COLO829 (cell line): ENCODE measurements at places on chromosomes 3 and 15.

GRCh38 chr3:30204126-30204525, 402.3 kb upstream of the TGFBR2 start:
- DNase-seq = no peak

DNA sequence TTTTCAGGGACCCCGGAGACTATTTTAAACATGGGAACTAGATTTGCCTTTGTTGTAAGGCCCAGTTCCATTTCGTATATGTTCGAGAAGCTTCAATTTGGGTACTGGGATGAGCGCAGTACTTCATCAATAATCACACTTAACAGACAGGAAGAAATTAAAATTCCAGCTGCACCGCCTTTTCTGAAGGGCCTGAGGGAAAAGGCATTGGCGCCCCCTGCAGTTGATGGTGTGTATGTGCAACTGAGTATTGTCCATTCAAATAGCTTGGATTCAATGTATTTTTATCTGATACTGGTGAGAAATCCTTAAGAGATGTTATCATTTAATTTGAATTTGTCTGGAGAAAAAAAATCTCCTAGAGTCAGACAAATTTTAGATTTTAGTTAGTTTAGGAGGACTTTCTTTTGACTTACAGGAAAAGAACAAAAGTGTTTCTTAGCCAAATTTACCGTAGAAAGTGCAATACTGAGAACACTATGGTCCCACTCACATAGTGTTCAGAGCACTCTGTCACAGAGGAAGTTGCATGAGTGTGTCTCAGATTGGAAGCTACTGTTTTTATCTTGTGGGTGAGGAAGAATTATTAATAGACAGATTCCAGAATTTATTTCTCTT, 5.4 kb upstream of the ALDH1A2 start:
- peak; percentile 10 for DNase-seq

DNA sequence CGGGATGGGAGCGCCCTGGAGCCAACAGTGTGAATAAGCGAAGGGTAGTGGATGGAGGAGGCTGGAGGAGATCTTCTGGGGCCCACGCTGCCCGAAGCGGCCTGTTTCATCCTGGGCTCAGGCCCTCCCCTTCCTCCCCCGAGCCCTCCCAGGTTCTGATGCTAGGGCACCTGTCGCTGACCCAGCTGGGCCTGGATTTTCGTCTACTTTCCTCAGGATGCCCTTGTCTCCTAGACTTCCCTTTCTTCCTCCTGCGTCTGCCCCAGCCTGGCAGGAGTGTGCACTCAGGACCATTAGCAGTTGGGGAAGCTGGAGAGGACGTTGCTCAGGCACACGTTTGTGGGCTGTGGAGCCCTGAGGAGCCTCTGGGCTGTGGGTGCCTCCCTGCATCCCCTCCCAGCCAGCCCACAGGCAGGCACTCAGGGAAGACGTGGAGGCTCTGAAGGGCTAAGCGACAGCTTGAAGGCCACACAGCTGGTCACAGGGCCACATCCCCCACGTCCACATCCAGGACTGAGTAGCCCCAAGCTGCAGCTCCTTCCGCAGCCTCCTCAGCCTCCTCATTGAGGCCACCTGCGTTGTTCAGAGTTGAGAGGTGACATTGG, 23.9 kb upstream of the PIGZ start:
- DNase-seq = no peak

GRCh38 chr3:161989012-161989411, 492.4 kb downstream of the OTOL1 start:
- DNase-seq = no peak

- no peak for DNase-seq
Measured at GRCh38 chr3:188830893-188831292, 340.9 kb upstream of the TPRG1 start.

GRCh38 chr3:140198242-140198641, 263.3 kb downstream of the CLSTN2 start:
- no peak for DNase-seq

DNA sequence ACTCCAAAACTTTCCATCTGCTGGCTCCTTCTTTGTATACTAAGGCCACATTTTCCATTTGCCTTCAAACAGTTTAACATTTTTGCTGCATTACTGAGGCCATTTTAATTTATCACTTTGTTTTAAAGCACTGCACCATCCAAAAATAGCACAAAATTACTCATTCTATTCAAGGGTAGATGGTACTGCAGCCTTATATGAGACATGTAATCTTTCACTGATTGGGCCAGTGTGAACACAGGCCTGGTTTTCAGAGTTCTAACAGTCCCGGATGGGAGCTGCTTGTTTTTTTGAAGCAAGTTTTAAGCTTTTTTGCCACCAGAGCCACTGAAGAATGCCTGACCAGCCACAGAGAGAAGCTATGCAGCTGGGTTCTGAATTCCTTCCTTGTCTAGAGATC, 172.3 kb upstream of the TSC22D2 start:
- no peak for DNase-seq

DNA sequence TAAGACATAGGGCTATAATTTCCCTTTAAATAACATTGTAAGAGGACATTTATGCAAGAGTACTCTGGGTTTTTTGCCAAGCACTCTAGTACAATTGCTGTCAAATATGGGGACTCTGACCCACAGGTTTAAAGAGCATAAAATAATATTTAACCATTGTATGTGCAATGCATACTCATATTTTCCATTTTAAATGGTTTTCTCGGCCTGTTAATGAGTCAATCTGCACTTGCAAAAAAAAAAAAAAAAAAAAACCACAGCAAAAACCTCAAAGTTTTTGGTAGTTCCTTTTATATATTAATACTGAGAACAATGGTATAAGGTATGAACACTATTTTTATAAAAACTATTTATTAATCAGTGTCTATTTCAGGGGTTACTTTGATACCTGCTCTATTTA, 304.0 kb upstream of the CBLB start:
- no peak for DNase-seq

DNA sequence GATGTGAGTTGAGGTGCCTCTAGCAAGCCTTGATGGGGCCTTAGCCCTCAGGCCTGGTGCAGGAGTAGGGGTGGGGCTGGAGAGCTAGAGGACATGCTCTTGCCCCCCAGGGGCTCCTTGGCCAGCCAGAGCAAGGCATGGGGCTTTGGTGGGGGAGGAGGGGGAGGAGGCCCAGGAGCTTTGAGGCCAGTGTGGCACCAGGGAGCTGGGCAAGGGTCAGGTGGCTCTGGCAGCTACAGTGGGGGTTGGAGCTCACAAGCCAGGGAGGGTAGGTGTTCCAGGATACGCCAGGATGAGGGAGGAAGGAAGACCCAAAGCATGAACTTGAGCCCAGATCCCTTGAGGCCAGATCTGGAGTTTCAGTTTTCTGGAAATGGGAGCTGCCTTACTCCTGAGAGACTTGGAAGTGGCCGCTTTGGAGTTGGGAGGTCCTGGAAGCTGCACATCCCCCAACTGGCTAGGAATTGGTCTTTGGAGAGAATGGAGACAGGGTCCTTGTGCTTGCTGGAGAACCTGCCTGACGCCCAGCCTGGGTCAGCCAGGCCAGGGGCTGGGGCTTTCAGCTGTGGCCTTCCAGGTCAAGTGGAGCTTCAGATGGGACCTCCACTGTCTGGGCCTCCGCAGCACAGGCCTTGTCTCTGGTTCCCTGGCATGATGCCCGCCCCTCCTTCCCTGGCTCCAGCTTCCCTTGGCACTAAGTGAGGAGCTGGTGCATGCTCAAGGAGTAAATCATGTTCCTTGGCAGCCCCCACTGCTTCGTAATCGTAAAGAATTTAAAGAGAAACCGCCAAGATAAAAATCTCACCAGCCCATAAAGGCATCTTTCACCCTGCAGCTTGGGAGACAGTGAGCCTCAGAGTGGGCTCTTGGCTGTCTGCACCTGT, 8.7 kb downstream of the SEMA3F start:
- DNase-seq = no peak

DNA sequence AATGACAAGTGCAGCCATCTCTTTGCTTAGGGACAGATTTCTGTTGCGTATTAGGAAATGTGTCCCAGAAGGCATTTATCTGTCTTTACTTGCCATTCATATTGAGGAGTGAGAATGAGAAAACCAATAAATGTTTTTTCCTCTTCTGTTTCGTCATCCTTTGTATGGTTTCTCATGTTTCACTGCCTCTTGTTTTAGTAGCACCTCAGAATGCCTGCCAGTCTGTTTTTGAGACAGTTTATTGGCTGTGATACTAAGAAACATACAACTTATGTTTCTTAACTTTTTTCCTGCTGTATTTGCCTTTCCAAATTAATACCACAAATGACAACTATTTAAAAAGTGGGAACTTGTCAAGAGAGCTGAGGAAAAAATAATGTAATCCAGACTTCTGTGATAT, 390.2 kb upstream of the GOLIM4 start:
- DNase-seq = no peak

- no peak for DNase-seq
Measured at GRCh38 chr3:152706991-152707713, 127.8 kb upstream of the P2RY1 start.

- DNase-seq = no peak
Measured at GRCh38 chr3:110352841-110353604, 718.6 kb upstream of the NECTIN3 start.

- no peak for DNase-seq
Measured at GRCh38 chr3:194691481-194692283, 6.0 kb downstream of the FAM43A start.

DNA sequence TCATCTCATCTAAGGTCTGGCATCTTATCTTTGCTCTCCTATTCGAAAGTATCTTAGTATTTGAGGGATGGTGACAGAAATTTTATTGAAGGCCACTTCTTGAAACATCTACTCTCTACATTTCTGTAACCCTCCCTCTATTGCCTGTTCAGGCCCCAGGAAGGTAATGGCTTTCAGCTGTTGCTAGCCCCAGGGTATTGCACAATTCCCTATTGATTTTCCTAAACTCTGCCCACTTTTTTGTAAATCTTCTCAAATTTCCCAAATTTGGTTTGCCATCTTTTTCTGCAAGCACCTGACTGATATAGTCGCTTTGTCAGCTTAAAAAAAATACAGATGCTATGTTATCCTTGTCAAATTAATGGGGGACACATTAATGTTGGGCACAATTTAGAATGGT, 242.1 kb downstream of the RAP2B start:
- DNase-seq = no peak

DNA sequence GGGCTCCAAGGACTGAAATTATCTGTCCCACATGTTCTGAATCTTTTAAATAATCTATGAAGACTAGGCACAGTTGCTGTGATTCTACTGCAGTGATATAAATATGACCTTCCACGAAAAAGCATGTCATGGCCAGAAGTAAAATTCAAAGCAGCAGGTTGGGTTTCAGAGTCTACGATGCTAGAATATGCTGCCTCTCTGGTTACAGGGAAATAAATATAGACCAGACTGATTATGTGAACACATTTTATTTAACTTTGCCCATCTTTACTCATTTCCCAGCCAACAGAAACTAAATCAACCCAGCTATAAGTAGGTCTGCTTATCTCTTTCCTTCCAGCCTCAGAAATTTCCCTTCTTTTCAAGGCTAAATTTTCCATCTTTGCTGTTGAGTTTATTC, 19.9 kb upstream of the TM6SF1 start:
- DNase-seq = no peak

DNA sequence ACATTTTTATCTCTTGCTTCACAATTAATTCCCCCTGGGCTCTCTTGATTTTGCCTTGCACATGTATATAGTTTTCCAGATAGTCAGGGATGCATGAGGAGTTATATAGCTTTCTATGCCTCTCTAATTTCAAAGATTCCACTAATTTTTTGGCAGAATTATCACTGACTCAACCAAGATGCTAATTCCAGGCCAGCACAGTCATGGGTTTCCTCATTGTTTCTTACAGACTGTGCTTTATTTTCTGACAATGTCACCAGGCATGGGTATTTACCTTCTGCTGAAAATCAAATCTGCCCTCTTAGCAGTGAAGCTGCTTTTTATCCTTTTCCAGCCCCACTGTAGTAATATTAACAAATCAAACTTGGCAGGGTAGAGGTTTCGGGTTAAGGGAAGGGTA, 1520.6 kb upstream of the CADM2 start:
- DNase-seq = peak; percentile 41

DNA sequence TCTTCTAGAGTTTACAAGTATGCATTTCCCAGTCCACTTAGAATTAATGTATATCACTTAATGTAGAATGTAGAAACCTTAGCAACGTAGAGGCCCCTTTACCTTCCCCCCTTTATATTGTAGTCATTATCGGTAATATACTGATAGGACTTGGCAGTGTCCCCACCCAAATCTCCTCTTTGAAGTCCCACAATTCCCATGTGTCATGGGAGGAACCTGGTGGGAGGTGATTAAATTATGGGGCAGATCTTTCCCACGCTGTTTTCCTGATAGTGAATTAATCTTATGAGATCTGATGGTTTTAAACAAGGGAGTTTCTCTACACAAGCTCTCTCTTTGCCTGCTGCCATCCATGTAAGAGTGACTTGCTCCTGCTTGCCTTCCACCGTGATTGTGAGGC, 31.0 kb downstream of the ARL8B start:
- no peak for DNase-seq

GRCh38 chr15:28921919-28922706, 36.3 kb downstream of the APBA2 start:
- no peak for DNase-seq

GRCh38 chr3:140006331-140006730, 71.3 kb downstream of the CLSTN2 start:
- no peak for DNase-seq

DNA sequence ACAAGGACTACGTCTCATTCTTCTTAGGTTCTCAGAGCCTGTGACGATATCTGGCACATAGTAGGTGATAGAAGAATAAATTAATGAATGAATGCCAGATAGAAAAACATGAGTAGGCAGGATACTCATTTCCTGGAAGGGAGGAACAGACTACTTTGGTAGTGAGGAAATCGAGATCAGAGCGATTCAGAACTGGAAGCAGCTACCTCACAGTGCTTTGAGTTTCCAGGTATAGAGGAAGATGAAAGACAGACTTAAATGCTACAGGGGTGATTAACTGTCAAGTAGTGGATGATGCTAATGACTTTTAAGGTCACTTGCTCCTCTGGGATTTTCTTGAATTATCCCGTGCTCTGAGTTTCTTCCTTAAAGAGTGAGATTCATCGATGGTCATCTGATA, 951.5 kb upstream of the CFAP20DC start:
- no peak for DNase-seq

GRCh38 chr3:30248423-30248822, 358.0 kb upstream of the TGFBR2 start:
- DNase-seq = no peak

GRCh38 chr3:51581524-51581923, 43.0 kb downstream of the RAD54L2 start:
- no peak for DNase-seq

- peak; percentile 30 for DNase-seq
Measured at GRCh38 chr15:39920510-39921273, 626 bp upstream of the GPR176 start.

- no peak for DNase-seq
Measured at GRCh38 chr3:115627180-115628074, 4.1 kb downstream of the GAP43 start.

DNA sequence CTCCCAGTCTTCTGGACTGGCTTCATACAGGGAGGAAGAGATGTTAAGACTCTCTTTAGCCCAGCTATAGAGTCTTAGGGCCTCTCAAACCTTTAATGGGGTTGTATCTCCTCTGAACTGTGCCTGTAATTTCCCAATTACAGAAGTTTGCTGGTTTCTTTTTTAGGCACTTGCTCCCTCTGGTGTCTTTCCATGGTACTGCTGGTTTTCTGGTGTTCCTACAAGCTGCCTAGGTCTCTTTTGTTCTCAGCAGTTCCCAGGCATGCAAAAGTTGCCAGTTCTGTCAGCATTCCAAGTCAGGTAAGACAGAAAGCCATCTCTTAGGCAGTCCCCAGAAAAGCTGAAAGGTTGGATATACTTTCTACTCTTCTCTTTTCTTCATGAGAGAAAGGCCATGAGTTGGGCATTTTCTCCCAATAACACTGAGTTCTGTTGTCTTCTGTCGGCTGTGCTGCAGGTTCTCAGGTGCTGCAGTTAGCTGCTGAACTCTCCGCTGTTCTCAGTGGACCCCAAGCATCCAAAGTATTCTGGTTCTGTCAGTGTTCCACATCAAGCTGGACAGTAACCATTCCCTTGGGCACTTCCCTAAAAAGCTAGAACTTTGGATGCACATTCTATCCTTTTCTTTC, 54.4 kb upstream of the EHHADH start:
- peak; percentile 83 for DNase-seq
